Testis (tissue), 5 donors: ENCODE measurements at places on chromosomes 11 and 22. TPM values are rescaled to one million over a fixed set of nuclear protein-coding genes. Genes with fewer than 3 reads are reported as not detected.

- H3K4me1 ChIP-seq, result no peaks in the 10 kb centered on the region
- no peaks in the 10 kb centered on the region for H3K36me3 ChIP-seq
- H3K4me3 ChIP-seq, result no peak overlapping the region
Measured at GRCh38 chr11:113322158-113322557, 7.8 kb downstream of the TTC12 start.

DNA sequence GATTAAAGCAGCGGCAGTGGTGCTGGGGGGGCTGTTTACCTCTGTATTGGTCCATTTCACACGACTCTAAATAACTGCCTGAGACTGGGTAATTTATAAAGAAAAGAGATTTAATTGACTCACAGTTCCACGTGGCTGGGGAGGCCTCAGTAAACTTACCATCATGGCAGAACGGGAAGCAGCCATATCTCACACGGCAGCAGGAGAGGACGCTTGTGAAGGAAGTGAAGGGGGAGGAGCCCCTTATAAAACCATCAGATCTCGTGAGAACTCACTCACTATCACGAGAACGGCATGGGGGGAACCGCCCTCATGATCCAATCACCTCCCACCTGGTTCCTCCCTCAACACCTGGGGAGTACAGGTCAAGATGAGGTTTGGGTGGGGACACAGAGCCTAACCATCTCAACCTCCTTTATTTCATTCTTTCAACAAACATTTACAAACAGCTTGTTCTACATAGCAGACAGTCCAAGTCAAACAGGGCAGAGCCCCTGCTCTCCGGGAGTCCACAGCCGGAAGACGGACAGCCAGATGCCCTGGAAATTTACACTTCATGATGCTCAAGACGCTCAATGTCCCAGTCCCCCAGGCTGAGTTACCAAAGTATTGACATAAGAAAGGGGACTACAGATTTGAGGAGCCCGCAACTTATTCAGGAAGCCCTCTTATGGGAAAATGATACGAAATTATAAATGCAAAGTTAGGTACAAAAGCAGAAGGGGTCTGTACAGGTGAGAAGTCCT, 26.3 kb upstream of the HMGXB4 start:
- peak overlapping the region; percentile 16 for H3K4me3 ChIP-seq
- H3K27me3 ChIP-seq, result no peaks in the 10 kb centered on the region
- no peaks in the 10 kb centered on the region for H3K36me3 ChIP-seq
- no peaks in the 10 kb centered on the region for H3K4me1 ChIP-seq

DNA sequence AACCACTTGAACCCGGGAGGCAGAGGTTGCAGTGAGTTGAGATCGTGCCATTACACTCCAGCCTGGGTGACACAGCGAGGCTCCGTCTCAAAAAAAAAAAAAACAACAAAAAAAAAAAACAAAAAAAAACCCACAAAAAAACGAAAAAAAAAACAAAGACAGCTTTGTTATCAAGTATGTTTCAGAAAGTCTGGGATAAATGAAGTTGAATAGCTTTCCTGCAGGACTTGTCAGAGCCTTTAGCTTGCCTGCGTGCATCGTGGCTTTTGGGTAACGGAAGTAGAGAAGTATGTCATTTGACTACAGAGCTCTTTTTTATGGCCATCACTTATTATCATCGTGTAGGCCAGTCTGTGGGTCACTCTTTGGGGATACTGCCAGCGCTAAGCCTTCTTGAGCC, 14.6 kb downstream of the TRIOBP start:
- DNase-seq, result no peak
- H3K4me1 ChIP-seq, result no peaks in the 10 kb centered on the region
- no peaks in the 10 kb centered on the region for H3K27me3 ChIP-seq

DNA sequence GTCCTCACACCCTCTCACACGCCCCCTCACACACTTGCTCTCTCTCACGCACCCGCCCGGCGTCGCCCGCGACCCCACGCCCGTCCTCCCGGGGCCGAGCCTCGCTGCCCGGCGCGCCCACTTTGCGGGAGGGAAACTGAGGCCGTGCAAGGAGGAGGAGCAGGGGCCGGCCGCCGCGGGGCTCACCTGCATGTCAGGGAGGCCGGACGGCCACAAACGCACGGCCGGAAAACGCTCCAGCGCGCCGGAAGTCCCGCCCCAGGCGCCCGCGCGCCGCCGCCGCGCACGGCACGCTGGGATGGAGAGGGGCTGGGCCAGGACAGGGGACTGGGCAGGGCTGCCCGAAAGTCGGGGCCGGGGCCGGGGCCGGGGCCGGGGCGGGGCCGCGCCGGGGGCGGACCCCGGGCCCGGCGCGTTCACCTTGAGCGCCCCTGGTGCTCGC, at the start of gene CHID1:
Gene CHID1, minus strand, starts transcription at position 222 of the 442 bp plus-strand sequence. CDS start 5,994 bp downstream, outside the sequence.
- H3K36me3 ChIP-seq, result no peaks in the 10 kb centered on the region
- DNase-seq, result peak; percentile 88
- H3K27me3 ChIP-seq, result no peaks in the 10 kb centered on the region
- H3K4me1 ChIP-seq, result peaks cover 15% of the 10 kb centered on the region

DNA sequence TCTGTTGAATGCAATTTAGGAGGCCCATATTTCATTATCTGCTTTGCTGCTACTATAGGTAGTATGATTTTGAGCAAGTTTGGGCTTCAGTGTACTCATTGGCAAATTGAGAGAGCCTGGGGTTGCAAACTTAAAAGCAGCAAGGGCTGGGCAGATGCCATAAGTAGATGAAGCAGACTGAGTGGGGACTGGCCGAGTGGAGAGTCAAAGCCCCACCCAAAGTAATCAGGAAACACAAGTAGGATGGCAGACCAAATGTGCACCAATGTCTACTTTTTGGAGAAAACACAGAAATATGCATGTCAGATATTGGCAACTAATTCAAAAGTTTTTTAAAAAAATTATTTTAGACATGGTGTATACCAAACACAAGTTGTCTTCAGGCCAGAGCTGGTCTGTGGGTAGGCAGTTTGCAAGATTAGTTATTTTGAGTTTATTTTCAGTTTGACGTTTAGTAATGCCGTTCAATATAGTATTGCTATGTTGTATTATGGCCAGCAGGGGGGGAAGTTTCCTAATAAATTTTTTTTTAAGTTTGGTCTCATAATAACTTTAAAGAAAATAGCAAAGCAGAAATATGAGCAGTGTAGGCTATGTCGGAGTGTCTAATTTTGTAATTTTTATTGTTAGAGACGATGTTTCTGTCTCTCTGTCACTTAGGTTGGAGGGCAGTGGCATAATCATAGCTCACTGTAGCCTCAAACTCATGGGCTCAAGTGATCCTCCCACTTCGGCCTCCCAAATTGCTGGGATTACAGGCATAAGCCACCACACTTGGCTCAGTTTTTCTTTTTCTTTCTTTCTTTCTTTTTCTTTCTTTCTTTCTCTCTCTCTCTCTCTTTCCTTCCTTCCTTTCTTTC, 105.1 kb downstream of the HIPK3 start:
- H3K4me3 ChIP-seq, result no peak overlapping the region
- DNase-seq, result no peak

- H3K36me3 ChIP-seq, result no peaks in the 10 kb centered on the region
- H3K27me3 ChIP-seq, result no peaks in the 10 kb centered on the region
- peaks cover 35% of the 10 kb centered on the region for H3K4me1 ChIP-seq
- peak overlapping the region; percentile 90 for H3K4me3 ChIP-seq
- no peak for DNase-seq
Measured at GRCh38 chr22:30289980-30290313, 642 bp upstream of the CASTOR1 start.

DNA sequence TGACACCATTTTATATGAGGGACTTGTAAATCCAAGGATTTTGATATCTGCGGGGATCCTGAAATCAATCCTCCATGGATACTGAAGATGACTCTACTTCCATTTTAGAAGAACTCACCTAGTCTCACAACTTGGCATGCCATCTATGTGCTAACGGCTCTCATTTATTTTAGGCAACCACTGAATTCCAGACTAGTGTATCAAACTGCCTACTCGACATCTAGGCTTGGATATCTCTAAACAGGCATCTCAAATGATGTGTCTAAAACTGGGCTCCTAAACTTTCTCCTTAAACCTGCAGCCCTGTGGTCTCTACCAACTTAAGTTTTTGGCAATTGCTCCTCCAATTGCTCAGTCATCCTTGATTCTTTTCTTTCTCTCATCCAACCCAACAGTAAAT, 31.2 kb upstream of the CLNS1A start:
- no peaks in the 10 kb centered on the region for H3K4me1 ChIP-seq
- H3K4me3 ChIP-seq, result no peak overlapping the region
- H3K27me3 ChIP-seq, result no peaks in the 10 kb centered on the region
- DNase-seq, result no peak
- no peak overlapping the region for H3K27ac ChIP-seq

DNA sequence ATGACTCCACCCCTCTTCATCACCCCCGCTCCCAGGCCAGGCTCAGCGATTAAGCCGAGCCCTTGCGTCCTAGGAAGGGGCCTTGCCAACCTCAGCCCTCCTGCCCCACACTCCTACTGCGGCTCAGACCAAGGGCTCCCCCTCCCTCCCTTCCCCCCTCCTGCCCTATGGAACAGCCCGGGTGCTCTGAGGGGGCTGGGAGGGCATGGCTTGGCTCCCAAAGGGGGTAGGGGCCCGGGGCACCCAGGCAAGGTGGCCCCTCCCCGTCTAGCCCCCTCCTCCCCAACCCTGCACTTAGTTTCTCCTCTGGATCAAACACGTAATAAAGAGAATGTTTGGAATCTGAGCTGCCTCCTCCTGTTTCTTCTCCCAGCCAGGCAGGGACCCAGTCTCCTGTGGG, 6.3 kb downstream of the RCOR2 start:
- DNase-seq, result no peak
- no peaks in the 10 kb centered on the region for H3K36me3 ChIP-seq
- H3K4me1 ChIP-seq, result peaks cover 41% of the 10 kb centered on the region
- no peak overlapping the region for H3K27ac ChIP-seq
- H3K27me3 ChIP-seq, result no peaks in the 10 kb centered on the region
- no peak overlapping the region for H3K4me3 ChIP-seq

DNA sequence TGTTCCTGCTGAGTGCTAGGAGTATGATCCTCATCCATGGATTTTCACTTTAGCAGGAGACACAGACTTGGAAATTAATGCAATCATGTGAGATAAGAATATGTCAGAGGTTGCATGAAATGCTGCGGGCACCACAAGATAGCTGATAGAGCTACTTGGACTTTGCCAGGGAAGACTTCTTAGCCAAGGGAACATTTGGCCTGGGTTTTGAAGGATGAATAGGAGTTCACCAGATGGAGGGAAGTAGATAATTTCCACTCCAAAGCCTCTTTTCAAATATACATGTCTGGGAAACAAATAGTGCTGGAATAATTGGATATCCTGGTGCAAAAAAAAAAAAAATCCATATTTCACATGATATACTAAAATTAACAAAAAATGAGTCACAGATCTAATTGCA, 44.2 kb downstream of the MYO18B start:
- no peaks in the 10 kb centered on the region for H3K27me3 ChIP-seq
- no peaks in the 10 kb centered on the region for H3K4me1 ChIP-seq
- H3K36me3 ChIP-seq, result no peaks in the 10 kb centered on the region
- no peak overlapping the region for H3K4me3 ChIP-seq
- DNase-seq, result no peak

- H3K27ac ChIP-seq, result no peak overlapping the region
- DNase-seq, result no peak
- no peaks in the 10 kb centered on the region for H3K36me3 ChIP-seq
Measured at GRCh38 chr11:15649371-15650104, 534.8 kb downstream of the INSC start.

DNA sequence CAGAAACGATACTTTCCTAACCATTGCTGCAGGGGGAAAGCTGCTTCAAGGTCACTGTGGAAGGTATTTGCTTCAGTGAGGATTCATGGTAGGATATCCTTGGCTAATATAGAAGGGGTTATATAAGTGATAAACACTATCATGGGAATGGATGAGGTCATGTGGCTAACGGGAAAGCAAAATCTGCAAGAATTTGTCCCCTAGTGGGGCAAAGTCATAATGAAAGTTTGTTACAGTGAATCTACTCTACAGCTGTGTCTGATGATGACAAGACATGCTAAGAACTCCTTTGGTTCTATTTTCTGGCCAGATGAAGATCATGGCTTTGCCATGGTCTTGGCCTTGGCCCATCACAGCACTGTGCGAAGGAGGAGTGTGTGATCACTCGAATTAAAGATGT, 13.8 kb downstream of the MMP20 start:
- H3K4me1 ChIP-seq, result no peaks in the 10 kb centered on the region
- H3K27me3 ChIP-seq, result no peaks in the 10 kb centered on the region
- no peaks in the 10 kb centered on the region for H3K36me3 ChIP-seq
- no peak for DNase-seq
- H3K27ac ChIP-seq, result no peak overlapping the region
- no peak overlapping the region for H3K4me3 ChIP-seq

DNA sequence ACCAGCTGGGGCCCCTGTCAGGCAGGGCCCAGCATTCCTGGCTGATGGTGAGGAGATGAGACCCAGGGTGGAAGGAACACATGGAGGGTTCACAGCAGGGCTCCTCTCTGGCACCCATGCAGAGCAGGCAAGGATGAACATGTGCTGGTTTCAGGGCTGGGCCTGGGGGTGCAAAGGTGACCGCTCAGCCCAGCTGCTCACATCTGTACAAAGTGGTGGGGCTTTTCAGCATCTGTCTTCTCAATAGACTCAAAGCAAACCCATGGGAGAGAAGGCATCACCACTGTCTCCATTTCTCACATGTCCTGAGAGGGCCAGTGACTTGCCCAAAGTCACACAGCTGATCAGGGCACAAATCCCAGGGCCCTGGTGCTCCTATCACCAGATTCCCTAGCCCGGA, 27.3 kb upstream of the TCF20 start:
- H3K27me3 ChIP-seq, result no peaks in the 10 kb centered on the region
- H3K4me3 ChIP-seq, result no peak overlapping the region
- no peak overlapping the region for H3K27ac ChIP-seq

DNA sequence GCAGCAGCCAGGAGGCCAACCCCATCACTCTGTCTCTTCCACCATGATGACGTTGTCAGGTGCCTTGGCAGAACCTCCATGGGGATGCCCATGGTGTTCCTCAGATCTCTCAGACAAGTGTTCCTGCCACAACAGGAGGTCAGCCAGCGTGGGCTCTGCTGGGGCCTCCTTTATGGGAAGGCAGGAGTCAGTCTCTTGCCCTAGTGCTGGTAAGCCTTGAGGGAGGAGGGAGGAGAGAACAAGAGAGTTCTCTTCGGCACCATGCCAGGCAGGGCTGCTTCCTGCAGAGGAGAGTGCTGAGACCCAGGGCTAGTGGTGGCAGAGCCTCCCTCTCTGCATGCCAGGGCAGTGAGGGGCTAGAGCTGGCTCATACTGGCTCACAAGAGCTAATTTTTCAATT, 32.5 kb downstream of the GNAZ start:
- H3K4me3 ChIP-seq, result no peak overlapping the region
- DNase-seq, result peak; percentile 60
- no peak overlapping the region for H3K27ac ChIP-seq
- no peaks in the 10 kb centered on the region for H3K36me3 ChIP-seq

DNA sequence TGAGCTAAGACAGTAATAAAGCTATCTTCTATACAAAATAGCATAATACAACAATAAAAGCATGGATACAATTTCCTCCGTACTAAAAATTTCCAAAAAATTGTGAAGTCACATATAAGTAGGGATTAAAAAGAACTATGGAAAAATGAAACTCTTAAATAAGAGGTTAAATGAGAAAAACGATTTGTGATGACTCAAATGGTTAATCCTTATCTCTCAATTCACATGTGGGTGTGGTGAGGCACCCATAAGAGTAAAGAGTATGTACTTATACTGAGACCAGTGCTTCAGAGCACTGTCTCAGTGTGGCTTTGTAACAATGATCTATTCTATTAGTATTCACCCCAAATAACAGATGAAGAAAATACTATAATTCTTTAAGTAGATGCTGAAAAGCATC, 25.0 kb upstream of the CCDC34 start:
- H3K27ac ChIP-seq, result no peak overlapping the region
- H3K27me3 ChIP-seq, result no peaks in the 10 kb centered on the region
- no peak for DNase-seq
- H3K4me3 ChIP-seq, result no peak overlapping the region

The OLFML1 gene
- polyA plus RNA-seq, result 15.3 TPM

The ANO5 gene
- polyA plus RNA-seq, result 5.8 TPM

The THY1 gene
- polyA plus RNA-seq, result 132 TPM

The GPR152 gene
- polyA plus RNA-seq, result not detected

The TBX10 gene
- not detected for polyA plus RNA-seq
